Right ventricle myocardium superior (tissue), 1 donor: ENCODE measurements at places on chromosomes 1 and 21.

- no peak for DNase-seq
Observed at GRCh38 chr1:15724949-15725880, 10.8 kb upstream of the SLC25A34 start.

- no peak for DNase-seq
Observed at GRCh38 chr1:61472876-61473275, 252.1 kb downstream of the TM2D1 start.

GRCh38 chr1:108154314-108154713 is 45.8 kb downstream of the SLC25A24 start:
- DNase-seq = no peak

GRCh38 chr1:216293683-216294082 is 129.6 kb downstream of the USH2A start:
- no peak for DNase-seq

- DNase-seq = peak; percentile 85
Observed at GRCh38 chr1:37479255-37480124, 5.1 kb downstream of the ZC3H12A start.

- DNase-seq = no peak
Observed at GRCh38 chr1:237817277-237817676, 73.4 kb downstream of the ZP4 start.

GRCh38 chr21:31446226-31446855 is 102.3 kb upstream of the TIAM1 start:
- no peak for DNase-seq

- no peak for DNase-seq
Observed at GRCh38 chr1:105343317-105343716, 1593.6 kb downstream of the AMY1C start.
